Kidney glomerular epithelial cell (primary cell): ENCODE measurements at places on chromosomes 12 and 14.
A peak's percentile ranks its signal among the peaks of the same experiment; 100 is the strongest.

GRCh38 chr12:123939716-123940626 lies 32.7 kb downstream of the CCDC92 start:
- DNase-seq = no peak

DNA sequence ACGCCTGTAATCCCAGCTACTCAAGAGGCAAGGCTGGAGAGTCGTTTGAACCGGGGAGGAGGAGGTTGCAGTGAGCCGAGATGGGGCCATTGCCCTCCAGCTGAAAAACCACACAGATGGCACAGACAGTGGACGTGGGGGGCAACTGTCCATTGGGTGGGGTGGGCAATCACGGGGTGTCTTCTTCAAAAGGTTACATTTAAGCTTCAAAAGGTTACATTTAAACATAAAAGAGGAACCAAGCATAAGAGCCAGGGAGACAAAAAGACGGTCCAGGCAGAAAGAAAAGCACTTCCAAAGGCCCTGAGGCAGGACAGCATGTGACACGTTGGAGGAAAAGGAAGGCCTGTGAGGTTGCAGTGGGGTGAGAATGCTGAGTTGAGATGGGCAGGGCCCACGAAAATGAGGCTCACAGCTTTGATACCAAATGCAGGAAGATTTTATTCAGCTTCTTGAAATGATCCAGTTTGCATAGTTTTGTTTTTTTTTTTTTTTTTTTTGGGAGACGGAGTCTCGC lies 10.7 kb downstream of the SCARB1 start:
- DNase-seq = no peak

DNA sequence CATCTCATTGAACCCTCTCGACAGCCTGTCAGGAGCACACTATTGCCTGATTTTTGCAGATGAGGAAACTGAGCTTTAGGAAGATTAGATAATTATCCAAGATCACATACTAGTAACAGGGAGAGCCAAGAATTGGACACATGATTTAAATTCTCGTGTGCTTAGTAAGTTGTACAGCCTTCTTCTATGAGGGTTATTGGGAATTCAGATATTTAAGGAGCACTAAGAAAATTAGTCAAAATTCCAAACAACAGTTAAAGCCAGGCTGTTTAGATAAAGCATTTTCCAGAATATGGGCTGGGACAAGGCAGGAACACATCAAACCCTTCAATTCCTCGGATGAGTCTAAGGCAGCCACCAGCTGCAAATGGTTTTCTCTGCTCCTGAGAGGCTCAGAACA lies 148.8 kb downstream of the TMEM30B start:
- DNase-seq = no peak

GRCh38 chr14:51216602-51217001 lies 23.4 kb upstream of the TMX1 start:
- DNase-seq = no peak

DNA sequence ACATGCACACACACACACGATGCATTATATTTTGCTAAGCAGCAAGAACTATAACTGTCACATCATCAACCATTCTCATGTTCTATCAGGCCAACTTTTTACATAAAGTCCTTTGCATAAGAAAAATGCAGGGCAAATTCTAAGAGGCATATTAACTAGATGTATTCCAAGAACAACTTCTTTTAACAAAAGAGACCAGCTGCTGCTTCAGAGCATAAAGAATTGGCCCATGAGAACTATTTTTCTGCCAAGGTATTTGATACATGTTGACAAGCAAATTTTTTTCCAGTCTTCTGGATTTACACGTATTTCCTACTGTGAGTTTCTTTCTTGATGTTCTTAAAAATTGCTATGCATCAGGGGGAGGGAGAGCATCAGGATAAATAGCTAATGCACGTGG lies 27.2 kb downstream of the GLT8D2 start:
- no peak for DNase-seq

- DNase-seq = no peak
These were observed 35.1 kb downstream of the SCN8A start for GRCh38 chr12:51626115-51626514.

DNA sequence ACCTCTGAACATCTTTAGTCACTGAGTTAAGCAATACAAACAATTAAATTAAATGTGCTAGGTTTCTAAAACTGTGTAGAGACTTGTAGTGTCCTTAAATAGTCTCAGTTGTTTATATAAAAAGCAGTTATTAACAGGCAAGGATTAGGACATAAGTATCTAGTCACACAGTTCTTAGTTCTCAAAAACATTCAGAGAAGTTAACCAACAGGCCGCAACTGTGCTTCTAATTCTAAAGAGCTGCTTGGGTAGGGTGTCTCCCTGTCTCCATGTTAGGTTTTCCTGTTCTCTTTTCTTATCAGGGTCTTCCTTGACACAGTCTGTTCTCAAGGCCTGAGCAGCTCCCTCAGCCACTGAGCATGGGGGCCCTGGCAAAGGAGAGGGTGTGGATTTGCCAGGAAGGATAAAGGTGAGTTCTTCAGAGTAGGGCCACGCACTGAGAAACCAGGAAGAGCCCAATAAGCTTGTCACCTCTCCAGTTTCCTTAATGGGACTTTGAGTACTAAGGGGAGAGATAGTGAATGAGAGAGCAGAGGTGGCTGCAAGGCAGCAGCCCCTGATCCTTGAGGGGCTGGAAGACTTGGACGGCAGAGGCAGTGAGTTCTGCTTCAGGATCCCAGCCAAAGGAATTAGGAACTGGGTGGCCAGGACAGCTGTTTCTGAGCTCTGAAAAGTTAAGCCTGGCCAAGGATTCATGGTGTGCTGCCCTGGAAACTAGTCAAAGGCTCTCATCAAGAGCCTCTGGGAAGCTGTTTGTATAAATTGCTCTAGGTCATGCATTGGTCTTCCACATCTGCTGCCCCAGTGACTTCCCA lies 177.3 kb downstream of the MYRFL start:
- DNase-seq = no peak

DNA sequence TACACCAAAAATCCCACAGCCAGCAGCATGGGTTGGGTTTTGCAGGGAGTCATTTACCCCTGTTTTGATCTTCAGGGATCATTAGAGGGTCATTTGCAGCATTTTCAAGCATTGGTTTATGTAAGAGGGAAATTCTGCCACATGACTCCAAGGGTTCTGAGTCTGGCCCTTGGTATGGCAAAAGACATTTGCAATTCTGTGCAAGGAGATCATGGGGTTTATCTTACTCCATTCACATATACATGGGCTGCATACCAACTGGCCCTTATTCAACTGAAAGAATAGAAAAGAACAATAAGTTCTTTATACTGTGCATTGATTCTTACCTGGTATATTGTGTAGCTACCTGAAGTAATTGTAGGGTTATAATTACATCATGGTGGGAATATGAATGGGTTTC lies 13.7 kb downstream of the SIX4 start:
- no peak for DNase-seq

- DNase-seq = no peak
These were observed 98.5 kb upstream of the TMCC3 start for GRCh38 chr12:94748726-94749421.

DNA sequence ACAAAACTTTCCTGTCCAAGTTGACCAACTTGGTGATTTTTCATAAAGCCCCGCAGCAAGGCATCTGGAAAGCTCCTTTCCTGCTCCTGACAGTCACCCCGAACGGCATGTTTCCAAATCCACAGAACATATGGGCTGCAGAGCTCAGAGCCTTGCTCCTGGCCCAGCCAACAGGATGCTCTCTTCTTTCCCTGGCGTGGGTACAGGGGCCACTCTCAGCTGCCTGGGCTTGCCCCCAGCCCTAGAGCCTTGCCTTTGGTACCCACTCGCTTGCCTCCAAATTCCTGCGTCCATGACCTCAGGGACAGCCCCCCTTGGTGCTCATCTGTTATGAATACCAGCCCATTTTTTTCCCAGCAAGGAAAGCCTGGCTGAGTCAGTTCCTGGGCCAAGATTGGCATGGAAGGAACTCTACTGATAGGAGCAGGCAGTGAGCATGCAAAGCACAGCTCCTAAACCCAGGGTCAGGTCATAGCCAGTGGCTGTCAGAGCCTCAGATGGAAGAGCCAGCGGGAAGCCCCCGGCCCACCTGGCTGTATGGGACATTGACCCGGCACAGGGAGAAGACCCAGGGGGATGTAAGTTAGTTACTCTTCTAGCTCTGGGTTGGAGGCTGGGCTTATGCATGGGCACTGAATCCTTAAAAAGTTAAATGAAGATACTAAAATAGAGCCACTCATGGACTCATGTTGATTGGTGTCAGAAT lies 105.3 kb upstream of the RTL1 start:
- no peak for DNase-seq

GRCh38 chr14:68823434-68824206 lies 30.8 kb upstream of the ZFP36L1 start:
- DNase-seq = no peak

DNA sequence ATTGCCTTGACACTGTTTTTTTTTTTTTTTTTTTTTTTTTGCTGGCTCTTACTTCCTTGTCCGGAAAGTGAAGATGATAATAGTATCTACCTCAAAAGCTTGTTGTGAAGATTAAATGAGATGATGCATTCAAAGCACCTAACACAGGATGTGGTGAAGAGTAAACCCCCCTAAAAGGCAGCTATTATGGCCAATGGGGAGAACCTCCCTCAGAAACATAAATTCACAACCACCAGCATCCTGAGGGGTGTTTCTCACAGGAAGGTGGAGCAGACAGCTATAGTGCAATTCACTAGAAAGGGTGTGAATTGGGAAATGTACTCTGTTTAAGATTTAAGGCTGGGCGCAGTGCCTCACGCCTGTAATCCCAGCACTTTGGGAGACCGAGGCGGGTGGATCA lies 85.4 kb upstream of the CRY1 start:
- no peak for DNase-seq

DNA sequence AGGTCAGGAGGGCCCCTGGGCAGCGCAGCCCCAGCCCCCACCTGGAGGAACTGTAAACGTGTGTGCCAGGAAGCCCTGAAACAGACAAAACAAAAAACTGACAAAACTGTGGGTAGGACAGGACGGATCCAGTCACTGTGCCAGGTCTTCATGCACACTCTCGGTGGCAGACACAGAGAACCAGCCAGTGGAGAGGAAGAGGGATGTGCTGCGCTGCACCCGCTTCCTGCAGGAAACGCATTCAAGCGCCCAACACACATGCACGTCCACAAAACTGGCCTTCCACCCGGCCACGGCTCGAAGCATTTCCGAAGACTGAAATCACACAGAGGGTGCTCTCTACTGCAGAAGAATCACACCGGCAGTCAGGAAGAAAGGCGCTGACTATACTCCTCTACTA lies 16.9 kb downstream of the BRF1 start:
- no peak for DNase-seq

DNA sequence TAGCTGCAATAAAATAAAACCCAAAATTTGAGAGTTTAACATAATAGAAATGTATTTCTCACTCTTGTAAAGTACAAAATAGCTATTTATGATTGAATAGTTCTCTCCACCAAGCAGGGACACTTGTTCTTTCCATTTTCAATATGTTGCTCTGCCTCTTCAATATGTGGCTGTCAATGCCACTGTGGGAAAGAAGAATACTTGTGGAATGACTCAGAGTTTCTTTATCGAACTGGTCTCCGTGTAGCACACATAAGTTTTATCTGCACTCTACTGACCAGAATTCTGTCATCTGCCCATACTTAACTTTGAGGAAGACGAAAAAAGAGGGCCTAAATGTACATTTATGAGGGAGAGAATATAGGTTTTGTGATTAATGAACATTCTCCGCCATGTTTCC lies 256.9 kb downstream of the ATXN7L3B start:
- DNase-seq = no peak

GRCh38 chr12:80582431-80582830 lies 125.0 kb upstream of the MYF6 start:
- no peak for DNase-seq

DNA sequence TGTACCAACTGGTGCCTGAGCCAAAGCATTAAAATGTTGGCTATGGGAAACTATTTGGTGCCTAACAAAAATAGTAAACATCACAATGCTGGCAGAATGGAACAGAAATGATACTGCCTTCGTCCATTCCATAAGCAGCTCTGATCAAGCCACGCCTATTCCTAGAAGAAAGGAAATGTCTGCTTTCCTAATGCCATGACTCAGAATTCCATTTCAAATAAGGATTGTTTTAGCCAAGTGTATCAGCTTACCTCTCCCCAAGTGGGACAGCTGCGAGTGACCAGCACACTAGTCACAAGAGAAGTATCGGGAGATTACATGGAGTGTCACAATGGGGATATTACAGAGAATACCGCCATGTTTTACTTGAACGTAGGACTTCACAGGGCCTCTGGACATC lies 38.7 kb downstream of the GLT8D2 start:
- DNase-seq = peak; percentile 7

DNA sequence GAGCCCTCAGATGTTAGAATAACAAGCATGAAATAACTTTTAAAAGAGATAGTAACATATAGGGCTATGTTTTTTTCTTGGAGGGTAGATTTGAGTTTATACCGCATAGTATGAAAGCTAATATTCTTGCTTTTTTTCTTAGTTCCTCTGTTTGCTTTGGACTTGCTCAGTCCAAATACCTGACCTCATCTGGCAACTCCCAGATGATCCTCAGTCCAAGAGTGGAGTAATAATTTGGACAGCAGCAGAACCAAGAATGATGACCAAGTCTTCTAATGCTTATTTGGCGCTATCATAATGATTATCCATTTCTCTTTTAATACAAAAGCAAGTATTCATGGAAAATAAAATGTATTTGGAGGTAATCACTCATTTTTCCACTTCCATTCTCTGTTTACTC lies 45.6 kb downstream of the GUCY2C start:
- no peak for DNase-seq

GRCh38 chr12:6157482-6157881 lies 33.0 kb upstream of the VWF start:
- DNase-seq = no peak
